ENCODE measurements at places on chromosomes 11 and 22.

DNA sequence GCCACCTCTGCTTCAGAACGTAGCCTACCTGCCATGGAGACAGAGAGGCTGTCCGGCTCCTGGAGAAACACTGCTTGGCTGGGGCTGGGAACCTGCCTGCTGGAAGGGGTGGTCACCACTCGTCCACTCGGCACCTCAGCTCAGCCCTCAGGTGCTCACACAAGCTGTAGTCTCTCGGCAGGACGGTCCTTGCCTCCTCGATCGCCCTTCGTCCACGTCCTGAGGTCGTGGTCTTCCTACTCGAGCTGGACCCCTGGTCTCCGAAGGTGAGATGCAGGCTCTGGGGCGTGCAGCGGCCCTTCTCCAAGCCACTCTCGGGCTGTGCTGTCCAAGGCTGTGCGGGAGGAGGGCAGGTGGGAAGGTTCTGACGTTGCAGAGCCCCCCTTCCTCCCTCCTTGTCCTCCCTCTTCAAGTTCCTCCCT is at the start of gene TBX10:
TBX10 (minus strand) TSS at position 326 of the 422 bp plus-strand sequence; CDS start at position 35, 291 bp downstream.
- DNase-seq: no peak

DNA sequence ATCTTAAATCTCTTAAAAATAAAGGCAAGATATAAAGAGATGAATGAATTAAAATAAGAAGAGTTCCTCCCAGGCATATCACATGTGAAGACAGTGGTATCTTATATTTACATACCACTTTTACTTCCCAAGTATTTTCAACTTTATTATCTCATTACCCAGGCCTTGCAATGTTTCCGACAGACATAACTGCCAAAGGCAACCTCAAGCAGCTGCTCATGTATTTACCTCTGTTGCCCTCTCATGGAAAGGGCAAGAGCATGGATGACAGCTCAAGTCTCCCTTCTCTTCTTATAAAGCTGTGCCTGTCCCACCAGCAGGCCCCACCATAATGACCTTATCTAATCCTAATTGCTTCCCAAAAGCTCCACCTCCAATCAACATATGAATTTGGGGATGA is 894.2 kb downstream of the NTM start:
- no peak for DNase-seq

DNA sequence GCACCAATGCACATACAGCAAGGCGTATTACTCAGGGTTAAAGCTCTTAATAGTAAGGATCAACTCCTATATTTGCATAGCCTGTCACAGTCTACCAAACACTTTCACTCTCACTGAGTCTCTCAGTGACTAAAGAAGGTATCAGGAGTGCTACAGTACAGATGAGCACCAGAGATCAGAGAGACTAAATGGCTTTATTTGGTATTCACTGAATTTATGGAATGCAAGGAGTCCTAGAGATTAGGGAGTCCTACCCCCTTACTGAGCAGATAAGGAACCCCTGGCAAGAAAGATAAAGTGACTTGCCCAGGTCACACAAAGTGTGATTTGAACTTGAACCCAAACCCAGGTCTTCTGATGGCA is 396.4 kb upstream of the CCDC90B start:
- DNase-seq: no peak

GRCh38 chr11:63574856-63575602 is 11.8 kb upstream of the PLAAT2 start:
- DNase-seq: no peak

DNA sequence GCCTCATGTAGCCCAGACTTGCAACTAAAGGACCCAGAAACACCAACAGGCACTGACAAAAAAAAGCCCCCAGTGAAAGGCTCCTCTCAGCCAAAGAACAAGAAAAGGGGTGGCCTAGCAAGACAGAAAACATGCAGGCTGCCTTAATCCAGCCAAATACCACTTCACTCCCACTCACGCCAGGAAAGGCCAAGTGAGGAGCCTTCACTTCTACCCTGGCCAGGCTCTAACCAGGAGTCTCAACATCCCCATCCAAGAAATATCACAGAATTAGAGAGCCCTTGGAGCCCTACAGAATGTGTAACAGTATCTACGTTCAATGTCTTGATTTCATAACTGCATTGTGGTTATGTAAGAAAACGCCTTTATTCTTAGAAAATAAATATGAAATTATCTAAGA is 149.0 kb downstream of the APOL5 start:
- no peak for DNase-seq

DNA sequence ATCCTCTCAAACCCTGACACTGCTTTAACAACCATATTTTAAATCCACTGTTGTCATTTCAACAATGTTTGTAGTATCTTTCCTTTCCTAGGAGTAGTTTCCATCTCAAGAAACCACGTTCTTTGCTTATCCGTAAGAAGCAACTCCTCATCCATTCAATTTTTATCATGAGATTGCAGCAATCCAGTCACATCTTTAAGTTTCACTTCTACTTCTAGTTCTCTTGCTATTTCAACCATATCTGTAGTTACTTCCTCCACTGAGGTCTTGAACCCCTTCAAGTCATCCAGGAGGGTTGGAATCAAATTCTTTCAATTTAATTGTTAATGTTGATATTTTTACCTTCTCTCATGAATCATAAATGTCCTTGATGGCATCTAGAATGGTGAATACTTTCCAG is 22.4 kb downstream of the CCDC82 start:
- DNase-seq: no peak

DNA sequence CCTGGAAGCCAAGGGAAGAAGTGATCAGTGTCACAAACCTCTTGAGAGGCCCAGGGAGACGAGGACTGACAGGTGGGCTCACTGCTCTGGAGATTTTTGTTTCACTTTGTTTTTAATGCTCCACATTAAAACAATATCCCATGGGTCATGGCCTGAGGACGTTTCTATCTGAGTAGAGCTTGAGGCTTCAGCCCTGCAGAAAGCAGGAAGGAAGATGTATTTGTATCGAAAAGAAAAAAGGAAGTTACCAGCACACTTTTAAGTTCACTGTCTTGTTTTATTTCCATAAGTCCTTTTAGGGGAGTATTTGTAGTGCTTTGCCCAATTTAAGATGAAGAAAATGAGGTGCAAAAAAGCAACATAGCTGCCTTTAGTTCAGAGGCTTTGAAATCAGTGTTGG is 191.1 kb downstream of the GRIK4 start:
- no peak for DNase-seq
